LHCN-M2 (cell line): ENCODE measurements at places on chromosomes 5 and 9. TPM values are rescaled to one million over a fixed set of nuclear protein-coding genes. Genes with fewer than 3 reads are reported as not detected.

FAM163B gene
- not detected in 2 replicates for total RNA-seq

C5orf52 gene
- total RNA-seq: not detected in 2 replicates

DIPK1B gene
- 0.77 TPM in 1 of 2 replicates, not detected in the other for total RNA-seq

ACTBL2 gene
- total RNA-seq: not detected in 2 replicates

EDIL3 gene
- total RNA-seq: 56.0 and 58.7 TPM in 2 replicates

NEUROG1 gene
- total RNA-seq: not detected in 2 replicates

C5orf58 gene
- not detected in 2 replicates for total RNA-seq

DMRT3 gene
- total RNA-seq: not detected in 2 replicates

ZNF474 gene
- total RNA-seq: 0.40 TPM in 1 of 2 replicates, not detected in the other

WDR55 gene
- total RNA-seq: 27.1 and 28.9 TPM in 2 replicates

AQP7 gene
- not detected in 2 replicates for total RNA-seq

CDH12 gene
- total RNA-seq: not detected in 2 replicates

PCDHGA11 gene
- total RNA-seq: 0.64 and 0.75 TPM in 2 replicates

LCN15 gene
- total RNA-seq: not detected in 2 replicates

CD72 gene
- 1.2 and 1.4 TPM in 2 replicates for total RNA-seq

PSMD5 gene
- total RNA-seq: 26.9 and 29.0 TPM in 2 replicates

TAF11L9 gene
- not detected in 2 replicates for total RNA-seq

PTPRD gene
- not detected in 2 replicates for total RNA-seq

DND1 gene
- 0.52 and 1.3 TPM in 2 replicates for total RNA-seq

PCDHGC4 gene
- total RNA-seq: 0.69 and 0.83 TPM in 2 replicates

OR1L8 gene
- not detected in 2 replicates for total RNA-seq

NUTM2G gene
- not detected in 2 replicates for total RNA-seq

MPDZ gene
- total RNA-seq: 11.7 and 16.9 TPM in 2 replicates

SCGB3A2 gene
- total RNA-seq: not detected in 2 replicates

SAPCD2 gene
- total RNA-seq: 16.1 and 17.7 TPM in 2 replicates

PCDHB8 gene
- total RNA-seq: 9.6 and 12.3 TPM in 2 replicates

FAM200C gene
- 5.6 and 6.1 TPM in 2 replicates for total RNA-seq

COQ4 gene
- 32.9 and 40.1 TPM in 2 replicates for total RNA-seq

PPP2R2B gene
- 0.75 and 1.0 TPM in 2 replicates for total RNA-seq

UGCG gene
- total RNA-seq: 161 and 172 TPM in 2 replicates

TMEM174 gene
- not detected in 2 replicates for total RNA-seq

ENTPD2 gene
- total RNA-seq: not detected in 2 replicates

LCN9 gene
- not detected in 2 replicates for total RNA-seq

C9orf152 gene
- total RNA-seq: not detected in 2 replicates

GABRA1 gene
- not detected in 2 replicates for total RNA-seq

ASPN gene
- total RNA-seq: not detected in 2 replicates

PCSK5 gene
- 8.2 and 11.9 TPM in 2 replicates for total RNA-seq

NR5A1 gene
- not detected in 2 replicates for total RNA-seq

BAAT gene
- 0.06 TPM in 1 of 2 replicates, not detected in the other for total RNA-seq

MSX2 gene
- total RNA-seq: 4.0 and 4.9 TPM in 2 replicates

IFNA21 gene
- total RNA-seq: not detected in 2 replicates

REEP2 gene
- 9.0 and 11.0 TPM in 2 replicates for total RNA-seq

BBLN gene
- 180 and 197 TPM in 2 replicates for total RNA-seq

NKD2 gene
- not detected in 2 replicates for total RNA-seq

ANKHD1 gene
- 35.7 and 37.2 TPM in 2 replicates for total RNA-seq

VDAC1 gene
- total RNA-seq: 461 and 479 TPM in 2 replicates

BARHL1 gene
- not detected in 2 replicates for total RNA-seq

MAMDC4 gene
- total RNA-seq: 3.8 and 7.2 TPM in 2 replicates

CRHBP gene
- total RNA-seq: 0.13 TPM in 1 of 2 replicates, not detected in the other

FOXD4L4 gene
- 0.06 and 0.17 TPM in 2 replicates for total RNA-seq

NRG2 gene
- not detected in 2 replicates for total RNA-seq
